Right forelimb (tissue), 1 donor: ENCODE measurements at places on chromosomes 4 and X.

DNA sequence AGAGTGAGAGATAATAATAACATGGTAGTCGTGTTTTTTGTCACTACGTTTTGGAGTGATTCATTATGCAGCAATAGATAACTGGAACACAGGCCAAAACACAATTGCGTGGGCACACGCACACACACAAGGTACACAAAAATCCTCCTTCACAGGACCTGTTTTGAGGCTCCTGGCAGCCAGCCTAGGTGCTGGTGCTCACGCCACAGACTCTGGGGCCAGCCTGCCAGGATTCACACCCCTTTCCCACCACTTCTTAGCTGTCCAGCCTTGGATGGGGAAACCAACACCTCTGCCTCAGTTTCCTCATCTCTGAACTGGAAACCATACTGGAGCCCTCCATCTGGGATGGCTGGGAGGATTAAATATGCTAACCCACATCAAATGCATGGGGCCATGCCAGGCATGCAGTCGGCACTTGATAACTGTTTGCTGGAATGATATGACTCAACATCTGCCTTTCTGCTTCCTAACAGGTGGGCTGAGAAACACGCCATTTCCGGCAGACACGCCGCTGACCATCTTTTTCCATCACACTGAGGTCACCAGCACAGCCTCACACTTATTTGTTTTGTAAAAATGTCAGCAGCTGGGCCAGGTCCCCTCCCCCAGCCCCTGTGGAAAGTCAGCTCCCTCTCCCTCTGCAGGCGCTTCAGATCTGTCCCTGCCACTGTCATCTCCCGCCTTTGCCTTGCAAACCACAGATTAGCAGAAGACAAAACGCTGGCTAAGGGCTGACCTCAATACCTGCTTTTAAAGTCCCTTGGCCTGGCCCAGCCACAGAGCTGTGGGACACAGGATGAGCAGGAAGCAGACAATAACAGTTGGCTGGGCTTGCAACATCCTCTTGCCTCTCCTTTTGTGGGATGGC, 237.5 kb downstream of the BCOR start:
- DNase-seq = peak; percentile 56

DNA sequence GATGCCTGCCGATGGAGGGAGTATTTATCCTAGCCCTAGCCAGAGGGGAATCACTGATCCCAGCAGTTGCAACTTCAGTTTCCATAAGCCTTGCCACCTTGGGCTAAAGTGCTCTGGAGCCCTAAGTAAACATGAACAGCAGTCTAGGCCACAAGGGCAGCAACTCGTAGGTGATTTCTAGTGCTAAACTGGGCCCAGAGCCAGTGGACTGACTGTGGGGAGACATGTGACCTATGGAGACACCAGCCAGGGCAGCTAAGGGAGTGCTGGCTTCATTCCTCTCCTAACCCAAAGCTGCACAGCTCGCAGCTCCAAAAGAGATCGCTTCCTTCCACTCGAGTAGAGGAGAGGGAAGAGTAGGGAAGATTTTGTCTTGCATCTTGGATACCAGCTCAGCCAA, 120.8 kb upstream of the MAGEA10 start:
- no peak for DNase-seq

DNA sequence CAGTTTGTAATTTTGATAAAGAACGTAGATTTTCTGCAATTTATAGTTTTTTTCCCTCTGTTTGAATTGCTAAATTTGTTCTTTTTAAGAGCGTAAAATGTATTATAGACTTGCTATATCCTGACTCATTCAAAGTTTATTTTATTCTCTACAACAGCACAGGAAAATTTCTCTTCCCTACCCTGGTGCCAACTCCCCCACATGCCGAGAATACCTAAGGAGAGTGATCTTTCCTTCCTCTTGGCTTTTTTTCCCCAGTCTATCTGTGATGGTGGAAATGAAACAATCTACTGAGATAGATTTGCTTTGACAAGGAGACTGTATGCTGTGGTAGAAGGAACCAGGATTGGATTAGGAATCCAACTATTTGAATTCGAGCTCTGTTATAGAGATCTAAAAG, 271.6 kb downstream of the TLL1 start:
- DNase-seq = no peak

GRCh38 chr4:180827232-180828009, 1415.8 kb upstream of the TENM3 start:
- DNase-seq = no peak

- peak; percentile 44 for DNase-seq
These were observed 2.2 kb downstream of the SLITRK4 start for GRCh38 chrX:143633461-143634308.

GRCh38 chr4:112142182-112142581, 3.1 kb upstream of the FAM241A start:
- no peak for DNase-seq

DNA sequence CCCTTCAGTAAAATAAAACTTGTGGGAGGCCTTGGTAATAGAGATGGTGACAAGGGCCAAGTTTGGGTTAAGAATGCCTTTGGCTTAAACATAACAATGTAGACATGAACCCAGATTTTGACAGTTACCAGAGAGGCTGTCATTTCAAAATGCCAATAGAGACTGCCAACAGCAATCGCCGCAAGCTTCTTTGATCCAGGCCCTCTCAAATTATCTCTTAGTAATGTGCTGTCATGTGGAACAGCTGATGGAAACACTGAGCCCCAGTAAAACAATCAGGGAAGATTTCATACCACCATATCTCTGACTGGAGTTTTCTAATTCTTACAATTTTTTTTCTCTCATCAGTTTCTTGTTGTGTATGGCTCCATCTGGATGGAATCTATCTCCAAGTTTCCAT, 80.5 kb downstream of the ZNF330 start:
- DNase-seq = no peak

GRCh38 chr4:86055898-86056297, 304.0 kb downstream of the MAPK10 start:
- no peak for DNase-seq

DNA sequence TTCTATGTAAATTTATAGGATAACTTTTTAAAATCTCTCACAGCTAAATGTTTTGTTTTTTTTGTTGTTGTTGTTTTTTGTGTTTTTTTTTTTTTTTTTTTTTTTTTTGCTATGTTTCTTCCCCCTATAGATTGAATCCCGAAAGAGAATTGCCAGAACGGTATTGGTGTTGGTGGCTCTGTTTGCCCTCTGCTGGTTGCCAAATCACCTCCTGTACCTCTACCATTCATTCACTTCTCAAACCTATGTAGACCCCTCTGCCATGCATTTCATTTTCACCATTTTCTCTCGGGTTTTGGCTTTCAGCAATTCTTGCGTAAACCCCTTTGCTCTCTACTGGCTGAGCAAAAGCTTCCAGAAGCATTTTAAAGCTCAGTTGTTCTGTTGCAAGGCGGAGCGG, 4.1 kb downstream of the BRS3 start:
- DNase-seq = no peak

DNA sequence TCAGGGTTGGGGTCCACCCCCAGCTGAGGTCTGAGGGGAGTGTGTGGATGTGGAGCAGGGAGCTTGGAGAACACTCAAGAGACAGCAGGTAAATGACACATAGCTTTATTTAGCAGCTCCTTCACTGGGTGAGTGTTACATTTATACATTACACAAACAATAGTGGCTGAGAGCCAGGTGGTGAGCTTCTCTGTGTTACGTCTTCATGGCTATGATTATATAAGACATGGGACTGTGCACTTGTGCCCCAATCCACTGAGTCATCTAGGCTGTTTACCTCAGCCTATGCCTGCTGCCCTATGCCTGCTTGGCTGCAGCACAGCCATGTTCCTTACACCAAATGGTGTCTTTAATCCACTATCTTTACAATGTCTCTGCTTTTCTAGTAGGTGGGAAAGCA, 459.6 kb downstream of the AFF2 start:
- no peak for DNase-seq

GRCh38 chr4:43550981-43551627, 658.6 kb downstream of the GRXCR1 start:
- DNase-seq = no peak

- DNase-seq = no peak
These were observed 293.0 kb upstream of the CLNK start for GRCh38 chr4:10977534-10977933.

- no peak for DNase-seq
These were observed 10.2 kb downstream of the ADGRL3 start for GRCh38 chr4:61210186-61210939.

GRCh38 chrX:123764967-123765871, 32.4 kb upstream of the THOC2 start:
- DNase-seq = peak; percentile 82

DNA sequence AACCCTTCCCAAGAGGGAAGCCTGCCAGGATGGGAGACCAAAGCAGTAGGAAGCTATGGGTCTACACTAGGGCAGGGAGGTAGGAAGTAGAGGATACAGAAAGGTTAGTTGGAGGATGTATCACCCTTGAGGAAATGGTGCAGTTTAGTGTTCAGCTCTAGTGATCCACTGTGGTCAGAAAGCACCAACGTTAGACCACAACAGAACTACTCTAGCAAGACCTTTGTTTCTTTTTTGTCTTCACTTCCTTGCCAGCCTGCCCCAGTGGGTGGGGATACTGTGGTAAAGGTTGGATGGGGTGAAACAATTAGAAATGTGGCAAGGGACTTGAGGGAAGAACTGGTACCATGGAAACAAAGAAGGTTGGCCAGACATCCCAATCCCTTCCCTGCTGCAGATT, 83.3 kb downstream of the DDIT4L start:
- DNase-seq = no peak

DNA sequence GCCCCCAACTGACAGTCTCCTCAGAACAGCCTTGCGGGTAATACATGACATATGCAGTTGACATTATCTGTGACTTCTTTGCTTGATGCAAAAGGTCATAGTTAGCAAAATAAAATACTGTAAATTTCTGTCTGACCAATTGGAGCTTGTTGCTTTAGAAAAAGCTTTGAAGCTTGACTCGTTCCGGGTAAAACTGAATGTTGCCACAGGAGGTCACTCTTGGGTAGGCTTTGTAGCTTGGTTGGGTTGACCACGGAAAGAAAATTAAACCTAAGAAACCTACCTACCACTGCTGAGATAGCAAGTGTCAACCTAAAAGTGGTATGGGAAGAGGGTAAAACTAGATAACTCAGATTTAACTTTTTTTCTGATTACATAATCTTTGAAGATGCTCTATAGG, 23.2 kb downstream of the PRPS2 start:
- DNase-seq = peak; percentile 45

DNA sequence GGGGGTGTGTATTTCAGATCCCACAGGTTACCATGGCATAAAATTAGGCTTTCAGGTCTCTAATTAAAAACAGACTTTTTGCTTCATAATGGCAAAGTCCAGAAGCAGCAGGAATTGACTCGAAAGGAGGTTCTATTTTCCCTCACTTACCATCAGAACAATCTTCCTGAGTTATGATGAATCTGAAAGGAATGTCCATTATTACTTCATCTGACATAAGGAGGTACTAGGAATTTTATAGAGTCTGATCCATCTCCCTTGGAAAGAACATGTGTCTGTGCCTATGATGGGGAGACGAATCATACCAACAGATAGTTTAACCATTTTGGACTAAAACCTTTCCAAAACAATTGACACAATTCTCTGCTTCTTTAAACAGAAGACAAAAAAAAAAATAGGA, 206.3 kb upstream of the FGF13 start:
- no peak for DNase-seq

DNA sequence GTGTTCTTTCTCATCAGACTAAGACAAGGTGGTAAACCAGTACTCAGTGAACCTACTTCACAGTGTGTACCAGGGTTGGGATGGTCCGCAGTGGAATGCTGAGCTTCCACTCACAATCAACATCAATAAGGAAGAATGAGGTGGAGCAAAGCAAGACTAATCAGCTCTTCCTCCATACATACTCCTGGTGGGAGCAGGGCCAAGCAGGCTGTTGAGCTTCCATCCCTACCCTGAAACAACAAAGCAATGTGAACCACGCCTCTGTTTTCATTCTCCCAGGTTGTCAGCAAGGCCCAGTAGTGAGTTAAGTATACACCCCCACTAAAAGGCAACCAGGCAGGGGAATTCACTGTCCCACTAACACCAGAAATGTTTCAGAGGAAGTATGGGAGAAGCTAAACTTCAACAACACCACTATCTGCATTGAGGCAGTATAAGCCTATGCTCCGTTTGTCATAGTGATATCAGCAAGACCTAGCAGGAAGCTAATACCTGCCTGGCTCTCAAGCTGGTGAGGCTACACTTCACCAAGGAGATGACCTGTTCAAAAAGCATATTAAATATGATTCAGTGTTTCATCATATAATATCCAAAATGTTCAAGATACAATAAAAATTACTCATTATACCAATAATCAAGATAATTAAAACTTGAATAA, 109.5 kb downstream of the DDX60 start:
- DNase-seq = no peak

DNA sequence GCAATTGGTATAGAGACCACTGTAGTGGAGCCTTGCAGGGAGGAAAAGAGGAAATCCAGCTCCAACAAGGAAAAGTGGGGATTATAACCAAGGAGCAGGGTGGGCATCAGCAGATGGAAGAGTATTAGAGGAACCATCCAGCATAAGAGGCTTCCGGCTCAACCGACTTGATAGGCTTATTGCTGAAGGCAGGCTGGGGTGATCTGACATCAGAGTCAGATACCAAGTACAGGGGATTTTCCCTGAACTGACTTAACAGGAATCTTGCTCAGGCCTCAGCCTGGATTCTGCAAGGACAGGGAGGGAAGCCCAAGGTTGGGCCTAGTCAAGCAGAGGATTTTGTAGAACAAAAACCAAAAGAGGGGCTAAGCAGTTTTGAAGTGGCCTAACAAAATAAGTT, 129.6 kb downstream of the DCLK2 start:
- no peak for DNase-seq

DNA sequence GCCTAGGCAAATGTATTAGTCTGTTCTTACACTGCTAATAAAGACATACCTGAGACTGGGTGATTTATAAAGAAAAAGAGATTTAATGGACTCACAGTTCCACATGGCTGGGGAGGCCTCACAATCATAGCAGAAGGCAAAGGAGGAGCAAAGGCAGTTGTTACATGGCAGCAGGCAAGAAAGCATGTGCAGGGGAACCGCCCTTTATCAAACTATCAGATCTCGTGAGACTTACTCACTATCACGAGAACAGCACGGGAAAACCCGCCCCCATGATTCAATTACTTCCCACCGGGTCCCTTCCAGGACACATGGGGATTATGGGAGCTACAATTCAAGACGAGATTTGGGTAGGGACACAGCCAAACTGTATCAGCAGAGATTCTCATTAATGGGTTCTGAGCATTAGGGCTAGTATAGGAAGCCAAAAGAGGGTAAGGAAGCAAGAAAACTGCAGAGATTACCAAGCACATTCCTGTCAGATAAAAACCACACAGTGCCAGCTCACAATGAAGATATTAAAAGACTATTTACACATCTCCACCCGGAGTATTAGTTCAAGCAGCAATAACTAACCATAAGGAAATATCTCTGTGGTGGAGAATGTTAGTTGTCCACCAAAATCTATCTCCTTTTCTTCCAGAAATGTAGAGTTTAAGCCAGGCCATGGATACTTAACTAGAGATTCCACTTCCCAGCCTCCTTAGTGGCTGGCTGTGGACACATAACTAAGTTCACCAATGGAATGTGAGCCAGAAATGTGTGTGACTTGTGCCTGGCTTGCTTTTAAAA, 61.2 kb upstream of the HOPX start:
- DNase-seq = no peak

DNA sequence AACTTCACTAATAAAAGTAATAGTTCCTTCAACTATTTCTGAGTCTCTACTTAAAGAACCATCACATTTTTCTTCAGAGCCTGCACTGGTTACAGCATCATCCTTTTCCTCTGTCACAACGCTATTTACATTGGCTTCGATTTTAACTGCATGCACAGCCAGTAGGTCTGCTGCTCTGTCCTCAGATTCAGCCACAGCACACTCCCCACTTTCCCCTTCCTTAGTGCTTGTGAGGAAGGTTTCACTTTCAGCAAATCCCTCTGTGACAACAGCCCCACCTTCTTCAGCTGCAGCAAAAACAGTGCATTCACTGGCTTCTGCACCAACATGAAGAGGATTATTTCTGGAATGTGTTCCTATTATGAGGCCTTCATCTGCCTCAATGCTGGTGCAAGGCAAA, 25.7 kb downstream of the BOD1L1 start:
- DNase-seq = no peak
